ENCODE measurements at places on chromosomes 13 and 19.

GRCh38 chr19:32869369-32869965 lies at the start of gene SLC7A9:
Gene SLC7A9, minus strand, starts transcription at chr19:32869767. Its CDS starts 1,233 bp downstream, at chr19:32868534.
- DNase-seq: no peak

DNA sequence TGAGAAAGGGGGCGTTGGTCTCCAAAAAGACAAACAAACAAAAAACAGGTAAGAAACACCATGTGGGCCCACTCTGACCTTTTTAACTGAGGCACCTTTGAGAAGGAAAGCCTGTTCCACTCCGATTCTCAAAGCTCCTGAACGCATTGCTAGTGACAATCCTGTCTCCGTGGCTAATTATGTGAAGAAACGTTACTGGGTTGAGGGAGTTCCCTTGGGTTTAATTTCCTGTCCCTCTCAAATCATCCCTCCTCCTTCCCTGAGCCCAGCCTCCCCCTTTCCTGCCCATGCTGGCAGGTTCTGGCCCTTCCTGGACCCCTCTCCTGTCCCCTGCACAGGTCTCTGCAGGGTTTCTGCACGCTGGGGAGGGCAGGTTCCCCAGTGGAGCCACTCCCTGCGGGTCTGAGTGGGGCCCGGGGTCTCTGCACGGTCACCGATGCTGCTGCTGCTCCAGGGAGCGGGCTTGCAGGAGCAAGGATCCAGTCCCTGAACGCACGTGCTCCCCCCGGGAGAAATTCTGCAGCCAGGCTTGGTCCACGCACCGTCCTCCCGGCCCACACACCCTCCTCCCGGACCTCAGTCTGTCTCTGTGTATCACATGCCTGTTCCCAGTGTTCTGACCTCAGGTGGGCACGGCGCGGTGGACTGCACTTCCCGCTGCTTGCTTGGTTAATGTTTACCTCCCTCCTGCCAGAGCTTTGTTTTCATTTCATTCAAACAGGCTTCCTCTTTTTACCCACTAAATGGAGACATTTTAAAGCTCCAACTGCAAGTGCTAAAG lies 76.4 kb upstream of the MCF2L start:
- DNase-seq: no peak

GRCh38 chr19:34430738-34431625 lies 2.8 kb downstream of the UBA2 start:
- DNase-seq: peak; percentile 5

GRCh38 chr13:112692104-112692503 lies 2.3 kb downstream of the ATP11A start:
- DNase-seq: no peak

DNA sequence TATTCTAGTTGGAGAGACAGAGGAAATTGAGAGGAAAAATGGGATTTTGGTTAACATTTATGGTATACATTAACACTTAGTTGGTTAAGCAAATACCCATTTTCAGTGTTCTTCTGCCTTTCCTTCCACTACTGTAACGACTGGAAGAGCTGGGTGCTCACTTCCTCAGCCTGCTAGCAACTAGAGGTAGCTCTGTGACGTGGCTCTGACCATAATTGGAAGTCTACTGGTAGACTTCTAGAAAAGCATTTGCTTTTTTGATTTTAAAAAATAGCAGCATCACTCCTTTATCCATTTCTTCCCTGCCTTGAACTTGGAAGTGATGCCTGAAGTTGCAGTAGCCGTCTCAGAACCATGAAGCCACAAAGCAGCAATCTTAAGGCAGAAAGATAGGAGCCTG lies 15.9 kb downstream of the NHLRC3 start:
- DNase-seq: no peak

- DNase-seq: no peak
Observed at GRCh38 chr13:51675385-51675784, 91.1 kb downstream of the WDFY2 start.

DNA sequence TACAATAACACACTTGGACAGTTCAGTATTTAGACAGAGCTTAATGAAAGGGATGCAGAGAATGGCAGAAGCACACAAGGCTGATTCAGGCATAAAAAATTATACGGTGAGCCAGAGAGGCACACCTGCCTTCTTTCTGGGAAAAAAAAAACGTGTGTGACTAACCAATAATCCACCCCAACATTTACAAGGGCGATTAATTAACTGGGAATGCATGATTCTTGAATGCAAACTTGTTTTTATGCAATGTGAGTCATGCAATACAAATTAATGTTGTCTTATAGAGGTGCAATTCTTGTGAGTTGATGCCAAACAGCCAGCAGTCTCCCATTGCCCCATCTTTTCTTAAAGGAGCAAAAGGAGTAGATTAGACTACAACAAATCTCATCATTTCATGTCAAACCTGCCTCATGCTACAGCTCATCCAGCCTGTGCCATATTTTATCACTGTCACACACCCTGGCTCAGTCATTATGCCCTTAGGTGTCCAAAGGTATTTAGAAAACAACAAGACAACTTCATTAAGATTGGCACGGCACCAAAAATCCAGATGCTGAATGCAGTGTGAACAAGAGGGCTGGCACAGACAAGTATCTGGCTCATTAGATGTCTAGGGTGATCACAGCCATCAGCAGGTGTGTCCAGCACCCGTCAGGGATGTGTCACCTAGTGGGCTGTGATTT lies 721.1 kb downstream of the EFNB2 start:
- DNase-seq: no peak

GRCh38 chr19:4474514-4475022 lies 2.5 kb downstream of the HDGFL2 start:
- no peak for DNase-seq

GRCh38 chr13:27978301-27978968 lies 9.3 kb upstream of the CDX2 start:
- no peak for DNase-seq

- DNase-seq: no peak
Observed at GRCh38 chr19:1057176-1057855, 9.7 kb upstream of the ARHGAP45 start.

- DNase-seq: no peak
Observed at GRCh38 chr13:24648983-24649687, 31.1 kb upstream of the ATP12A start.

- no peak for DNase-seq
Observed at GRCh38 chr13:106110241-106110855, 425.1 kb downstream of the EFNB2 start.

DNA sequence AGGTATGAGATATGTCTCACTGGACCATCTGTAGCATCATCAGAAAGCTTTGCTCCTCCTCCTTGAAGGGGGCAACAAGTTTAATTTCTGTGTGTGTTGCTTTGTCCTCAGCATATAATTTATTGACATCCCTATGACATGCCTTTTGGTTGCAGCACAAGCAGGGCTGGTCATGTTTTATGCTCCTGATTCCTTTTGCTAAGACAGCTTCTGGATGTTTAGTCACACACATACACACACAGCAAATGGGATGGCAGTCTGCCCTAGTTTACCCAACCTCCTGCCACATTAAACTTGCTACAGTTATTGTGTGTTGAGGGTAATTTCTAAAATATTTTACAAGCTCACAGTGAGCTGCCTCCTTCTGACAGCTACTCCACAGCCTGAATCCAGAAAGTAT lies 217.9 kb upstream of the RXFP2 start:
- no peak for DNase-seq

GRCh38 chr19:5958851-5959122 lies 19.2 kb downstream of the RANBP3 start:
- DNase-seq: no peak

GRCh38 chr13:111597618-111598017 lies 277.2 kb downstream of the TEX29 start:
- DNase-seq: no peak

DNA sequence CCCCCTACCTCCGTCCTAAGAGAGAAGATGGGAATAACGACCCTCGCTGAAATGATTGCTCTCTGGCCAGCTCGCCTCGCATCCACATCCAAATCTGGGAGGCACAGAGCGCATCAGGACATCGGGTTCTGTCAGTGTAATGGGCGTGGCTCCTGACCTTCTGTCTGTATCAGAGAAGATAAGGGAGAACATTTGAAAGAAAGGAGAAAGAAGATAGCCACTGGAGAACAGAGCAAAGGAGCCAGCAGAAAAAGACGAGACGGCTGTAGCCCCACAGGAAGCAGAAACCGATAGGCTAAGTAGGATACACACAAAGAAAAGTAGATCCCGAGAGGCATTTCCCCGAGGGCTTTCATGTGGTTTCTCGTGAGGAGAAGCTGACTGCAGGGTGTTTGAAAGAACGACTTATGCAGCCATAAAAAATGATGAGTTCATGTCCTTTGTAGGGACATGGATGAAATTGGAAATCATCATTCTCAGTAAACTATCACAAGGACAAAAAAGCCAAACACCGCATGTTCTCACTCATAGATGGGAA lies 14.0 kb upstream of the GJB2 start:
- DNase-seq: no peak

DNA sequence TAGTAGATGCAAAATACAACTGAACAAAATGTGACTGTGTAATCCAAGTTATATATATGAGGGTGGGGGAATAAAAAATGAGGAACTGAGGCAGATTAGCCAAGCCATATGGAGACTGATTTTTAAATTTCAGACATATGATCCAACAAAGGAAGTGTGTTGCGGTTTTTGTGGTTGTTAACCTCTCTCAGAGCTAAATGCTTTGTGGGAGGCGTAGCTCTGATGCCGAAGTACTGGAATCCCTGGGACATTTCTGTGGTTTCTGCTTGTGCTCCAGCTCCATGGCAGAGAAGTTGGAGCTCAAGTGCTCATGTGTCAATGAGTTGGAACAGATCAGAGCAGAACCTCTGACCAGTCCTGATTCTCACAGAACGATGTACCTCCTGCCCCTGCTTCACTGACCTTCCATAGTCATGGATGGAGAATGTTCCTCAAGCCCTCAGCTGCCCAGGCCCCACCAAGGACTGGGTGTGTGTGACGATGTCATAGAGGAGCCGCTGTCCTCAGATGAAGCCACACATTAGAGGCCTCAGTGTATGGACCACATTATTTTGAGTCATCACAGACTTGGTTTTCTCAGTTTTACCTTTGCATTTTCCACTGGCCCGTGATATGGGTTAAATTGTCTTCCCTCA lies 107.6 kb downstream of the SOX1 start:
- no peak for DNase-seq

DNA sequence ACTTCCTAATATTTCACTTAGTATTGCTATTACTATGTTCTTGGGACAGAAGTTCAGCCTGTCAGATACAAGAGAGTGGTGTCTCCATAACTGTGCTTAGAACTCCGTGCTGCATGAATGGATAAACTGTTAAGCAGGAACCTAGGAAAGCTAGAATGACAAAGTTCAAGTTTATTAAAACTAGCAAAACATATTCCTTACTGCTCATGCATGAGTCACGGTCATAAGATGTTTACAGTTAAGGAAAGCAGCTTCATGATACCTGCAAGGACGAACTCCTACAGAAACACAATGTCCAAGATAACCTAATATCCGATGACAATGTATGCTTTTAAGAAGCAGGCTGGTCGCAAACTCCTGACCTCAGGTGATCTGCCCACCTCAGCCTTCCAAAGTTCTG lies 6.0 kb upstream of the ZNF765 start:
- no peak for DNase-seq

DNA sequence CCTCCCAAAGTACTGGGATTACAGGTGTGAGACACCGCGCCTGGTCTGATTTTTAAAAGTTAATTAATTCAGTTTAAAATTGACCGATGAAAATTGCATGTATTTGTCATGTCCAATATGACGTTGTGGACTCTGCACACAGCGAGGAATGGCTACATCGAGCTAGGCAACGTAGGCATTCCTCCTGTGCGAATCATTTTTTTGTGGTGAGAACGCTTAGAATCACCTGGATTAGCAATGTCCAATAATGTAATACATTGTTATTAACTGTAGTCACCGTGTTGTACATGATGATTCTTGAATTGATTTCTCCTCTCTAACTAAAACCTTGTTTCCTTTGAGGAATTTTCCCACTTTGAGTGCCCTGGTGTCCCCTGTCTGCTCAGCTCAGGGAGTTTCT lies 3.4 kb downstream of the LAIR2 start:
- no peak for DNase-seq

- peak; percentile 10 for DNase-seq
Observed at GRCh38 chr19:35828692-35829301, 16.2 kb upstream of the PRODH2 start.

DNA sequence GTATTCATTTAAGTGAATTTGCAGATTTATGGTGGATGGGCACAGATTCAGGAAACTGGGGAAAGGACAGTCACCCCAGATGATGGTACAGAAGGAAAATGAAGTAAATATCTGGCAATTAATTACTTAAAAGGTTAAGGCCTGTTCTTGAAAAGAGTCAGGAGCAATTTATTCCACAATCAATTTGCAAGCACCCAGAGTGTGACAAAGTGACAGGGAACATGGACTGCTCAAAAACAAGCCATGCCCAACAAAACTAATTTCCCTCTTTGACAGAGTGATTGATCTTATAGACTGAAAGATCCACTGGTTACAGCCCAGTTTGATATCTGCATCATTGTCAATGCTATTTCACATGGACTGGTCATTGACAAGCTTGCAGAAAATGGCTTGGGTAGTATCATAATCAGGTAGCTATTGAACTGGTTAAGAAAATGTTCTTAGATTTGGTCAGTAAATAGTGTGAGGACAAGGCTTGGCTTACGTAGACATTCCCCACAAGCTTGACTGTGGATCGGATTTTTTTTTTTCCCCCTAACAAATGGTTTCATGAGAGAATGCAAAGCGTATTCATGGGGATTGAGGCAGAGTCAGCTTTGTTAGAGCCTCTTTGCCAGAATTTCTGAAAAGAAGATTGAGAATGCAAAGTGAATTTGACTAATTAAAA lies 584.6 kb downstream of the GPC6 start:
- DNase-seq: no peak

DNA sequence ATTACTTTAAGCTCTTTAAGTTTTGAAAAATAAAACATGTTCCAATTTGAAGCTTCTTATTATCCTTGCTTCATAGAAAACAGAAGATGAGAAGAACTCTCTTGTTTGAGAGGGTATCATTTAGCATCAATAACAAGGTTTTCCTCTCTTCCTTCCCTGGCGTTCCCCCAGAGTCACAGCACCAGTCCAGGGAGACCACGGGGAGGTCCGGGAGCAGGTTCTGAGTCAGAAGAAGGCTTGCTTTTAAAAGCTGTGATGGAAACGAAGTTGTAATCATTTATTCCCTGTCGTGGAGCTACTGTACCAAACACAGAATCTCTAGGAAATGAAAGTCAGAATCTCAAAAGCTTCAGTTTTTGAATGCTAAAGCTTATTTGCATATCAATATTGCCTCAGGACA lies 174.0 kb upstream of the LSM14A start:
- no peak for DNase-seq
